ENCODE measurements at places on chromosomes 11 and 22. TPM values are rescaled to one million over a fixed set of nuclear protein-coding genes. Genes with fewer than 3 reads are reported as not detected.

Gene KCNC1
- not detected for total RNA-seq

Gene NPTXR
- total RNA-seq, result 2.3 TPM

Gene CASP4
- total RNA-seq, result not detected

Gene CDON
- total RNA-seq, result 28.0 TPM

Gene OR8G1
- not detected for total RNA-seq

GRCh38 chr22:35148866-35149548 is 83.0 kb downstream of the ISX start:
- no peak for DNase-seq
- H3K27ac ChIP-seq, result no peak overlapping the region

DNA sequence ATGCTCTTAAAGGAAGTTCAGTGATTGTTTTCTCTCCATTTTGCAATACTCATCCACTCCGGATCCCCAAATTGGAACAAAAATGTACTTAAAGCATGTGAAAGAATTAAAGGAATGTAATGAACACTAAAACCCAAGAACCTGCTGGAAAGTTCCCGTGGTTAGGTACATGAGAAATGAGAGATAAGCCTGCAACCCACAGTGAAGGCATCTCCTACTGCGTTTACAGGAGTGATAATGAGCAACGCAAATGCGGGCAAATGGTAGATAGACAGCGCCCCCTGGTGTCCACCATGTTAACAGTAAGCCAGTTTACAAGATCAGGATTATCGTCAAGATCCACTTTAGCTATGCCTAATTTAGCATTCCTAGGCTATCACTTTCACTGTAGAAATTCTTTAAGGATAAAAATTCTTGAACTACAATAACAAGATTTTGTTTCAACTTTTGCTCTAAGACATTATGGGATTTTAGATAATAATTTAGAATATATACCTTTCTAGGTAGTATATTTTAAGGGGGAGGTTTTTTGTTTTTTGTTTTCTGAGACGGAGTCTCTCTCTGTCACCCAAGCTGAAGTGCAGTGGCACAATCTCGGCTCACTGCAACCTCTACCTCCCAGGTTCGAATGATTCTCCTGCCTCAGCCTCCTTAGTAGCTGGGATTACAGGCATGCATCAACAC is 29.9 kb downstream of the ALG9 start:
- H3K4me3 ChIP-seq, result peak overlapping the region; percentile 57
- H3K27me3 ChIP-seq, result no peaks in the 10 kb centered on the region
- DNase-seq, result peak; percentile 96
- H3K36me3 ChIP-seq, result peaks cover 28% of the 10 kb centered on the region
- no peak overlapping the region for H3K27ac ChIP-seq

GRCh38 chr11:20934516-20934915 is 265.1 kb downstream of the NELL1 start:
- no peaks in the 10 kb centered on the region for H3K36me3 ChIP-seq
- no peaks in the 10 kb centered on the region for H3K4me1 ChIP-seq
- no peak overlapping the region for H3K27ac ChIP-seq
- H3K4me3 ChIP-seq, result no peak overlapping the region

GRCh38 chr11:130068986-130069658 is 572 bp upstream of the APLP2 start:
- H3K36me3 ChIP-seq, result peaks cover 8% of the 10 kb centered on the region
- peak overlapping the region; percentile 33 for H3K27ac ChIP-seq
- H3K4me1 ChIP-seq, result peaks cover 4% of the 10 kb centered on the region
- H3K27me3 ChIP-seq, result no peaks in the 10 kb centered on the region

- no peak overlapping the region for H3K4me3 ChIP-seq
- no peak overlapping the region for H3K27ac ChIP-seq
- no peaks in the 10 kb centered on the region for H3K4me1 ChIP-seq
- no peaks in the 10 kb centered on the region for H3K27me3 ChIP-seq
- no peaks in the 10 kb centered on the region for H3K36me3 ChIP-seq
- no peak for DNase-seq
These were observed 37.2 kb upstream of the RAG2 start for GRCh38 chr11:36635066-36635862.

DNA sequence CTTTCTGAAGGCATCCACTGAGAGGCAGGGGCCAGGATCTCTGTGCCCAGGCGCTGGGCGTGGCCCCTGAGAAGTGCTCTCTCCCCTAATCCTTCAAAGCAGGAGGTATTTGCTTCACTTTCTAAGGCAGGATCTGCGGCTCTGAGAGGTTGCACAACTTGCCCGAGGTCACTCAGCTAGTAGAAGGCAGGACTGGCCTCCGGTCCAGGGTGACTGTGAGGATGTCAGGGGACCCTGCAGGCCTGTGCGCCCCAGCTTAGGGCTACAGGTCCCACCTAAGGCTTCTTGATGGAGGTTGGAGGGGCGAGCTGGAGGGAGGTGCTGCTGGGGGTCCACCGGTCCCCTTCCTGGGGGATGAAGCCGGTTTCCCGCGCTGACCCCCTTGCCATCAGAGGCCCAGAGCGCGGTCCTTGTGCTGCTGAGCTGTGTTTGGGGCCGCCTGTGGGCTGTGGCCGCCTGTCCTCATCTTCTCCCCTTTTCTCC is 979 bp downstream of the SMIM38 start:
- H3K27me3 ChIP-seq, result no peaks in the 10 kb centered on the region
- no peaks in the 10 kb centered on the region for H3K4me1 ChIP-seq
- no peak overlapping the region for H3K4me3 ChIP-seq
- DNase-seq, result no peak
- H3K36me3 ChIP-seq, result no peaks in the 10 kb centered on the region

DNA sequence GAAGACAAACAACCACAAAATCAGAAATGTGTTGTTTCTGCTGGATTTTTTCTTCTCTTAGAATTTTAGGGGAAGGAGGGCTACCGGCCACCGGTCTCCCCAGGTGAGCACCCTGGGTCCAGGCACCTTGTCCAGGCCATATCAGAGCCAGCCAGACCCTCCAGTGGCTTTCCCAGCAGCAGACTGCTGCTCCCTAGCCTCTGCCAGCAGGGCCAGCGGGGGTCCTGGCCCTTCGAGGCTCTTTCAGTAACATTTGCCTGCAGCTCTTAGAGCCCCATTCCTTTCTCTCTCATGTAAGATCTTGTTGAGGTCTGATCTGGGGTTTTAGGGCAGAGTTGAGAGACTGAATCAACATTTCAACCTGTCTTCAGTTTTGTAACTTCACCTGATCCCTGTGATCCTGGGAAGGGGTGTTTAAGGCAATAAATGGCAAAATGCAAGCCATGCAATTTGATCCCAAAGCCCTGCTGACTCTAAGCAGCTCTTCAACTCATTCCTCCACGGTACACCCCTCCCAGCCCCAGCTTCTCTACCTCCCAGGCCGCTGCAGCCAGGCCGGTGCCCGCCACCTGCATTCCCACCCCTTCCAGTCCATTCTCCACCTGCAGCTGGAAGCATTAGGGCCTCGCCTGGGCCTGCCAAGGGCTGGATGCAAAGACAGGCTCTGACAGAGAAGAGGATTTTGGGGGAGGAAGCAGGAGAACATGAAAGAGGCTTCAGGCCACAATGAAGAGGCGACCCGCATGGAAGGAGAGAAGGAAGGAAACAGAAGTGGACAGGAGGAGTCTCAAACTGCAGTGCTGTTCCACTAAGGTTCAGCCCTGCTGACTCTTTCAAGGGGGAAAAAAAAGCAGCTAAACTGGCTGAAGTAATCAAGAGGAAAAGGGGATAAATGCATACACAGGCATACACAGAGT is 113.0 kb upstream of the FGF3 start:
- no peaks in the 10 kb centered on the region for H3K27me3 ChIP-seq
- H3K4me3 ChIP-seq, result no peak overlapping the region
- no peaks in the 10 kb centered on the region for H3K36me3 ChIP-seq
- no peak overlapping the region for H3K27ac ChIP-seq

GRCh38 chr22:43050995-43051394 is 36.0 kb upstream of the PACSIN2 start:
- H3K4me1 ChIP-seq, result no peaks in the 10 kb centered on the region
- no peak overlapping the region for H3K4me3 ChIP-seq
- H3K36me3 ChIP-seq, result no peaks in the 10 kb centered on the region
- peak; percentile 94 for DNase-seq
- no peaks in the 10 kb centered on the region for H3K27me3 ChIP-seq

DNA sequence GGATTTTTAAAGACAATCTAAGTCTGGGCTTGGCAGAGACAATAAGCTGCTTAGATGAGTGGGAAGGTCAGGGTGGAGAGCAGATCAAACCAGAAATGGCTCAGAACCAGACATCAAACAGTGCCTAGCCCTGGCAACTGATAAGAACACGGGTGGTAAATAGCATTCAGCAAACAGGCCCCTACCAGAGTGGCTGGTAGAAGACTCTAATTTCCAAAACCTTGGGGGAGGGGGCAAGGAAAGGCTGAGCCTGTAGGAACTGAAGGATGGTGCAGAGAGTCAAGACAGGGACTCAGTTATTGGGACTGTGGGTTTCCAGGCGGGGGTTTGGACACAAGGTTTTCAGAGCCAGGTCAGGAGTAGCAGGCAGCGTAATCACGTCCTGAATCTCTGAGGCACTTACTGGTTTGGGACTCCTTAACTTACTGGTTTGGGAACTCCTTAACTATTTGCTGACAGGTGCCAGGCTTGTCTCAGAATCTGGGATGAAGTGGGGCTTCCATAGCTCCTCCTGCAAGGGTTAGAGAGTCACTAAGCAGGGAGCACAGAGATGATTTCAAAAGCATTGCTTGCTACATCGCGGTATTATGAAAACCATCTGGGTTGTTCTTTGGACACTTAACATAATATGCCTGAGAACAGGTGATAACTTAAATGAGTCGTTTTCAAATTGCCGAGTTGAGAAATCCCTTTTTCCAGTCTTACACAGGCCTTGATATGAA is 5.7 kb upstream of the ABTB2 start:
- no peak for DNase-seq
- H3K36me3 ChIP-seq, result no peaks in the 10 kb centered on the region
- no peaks in the 10 kb centered on the region for H3K4me1 ChIP-seq
- H3K27me3 ChIP-seq, result peaks cover 6% of the 10 kb centered on the region
- no peak overlapping the region for H3K4me3 ChIP-seq
- H3K27ac ChIP-seq, result no peak overlapping the region

DNA sequence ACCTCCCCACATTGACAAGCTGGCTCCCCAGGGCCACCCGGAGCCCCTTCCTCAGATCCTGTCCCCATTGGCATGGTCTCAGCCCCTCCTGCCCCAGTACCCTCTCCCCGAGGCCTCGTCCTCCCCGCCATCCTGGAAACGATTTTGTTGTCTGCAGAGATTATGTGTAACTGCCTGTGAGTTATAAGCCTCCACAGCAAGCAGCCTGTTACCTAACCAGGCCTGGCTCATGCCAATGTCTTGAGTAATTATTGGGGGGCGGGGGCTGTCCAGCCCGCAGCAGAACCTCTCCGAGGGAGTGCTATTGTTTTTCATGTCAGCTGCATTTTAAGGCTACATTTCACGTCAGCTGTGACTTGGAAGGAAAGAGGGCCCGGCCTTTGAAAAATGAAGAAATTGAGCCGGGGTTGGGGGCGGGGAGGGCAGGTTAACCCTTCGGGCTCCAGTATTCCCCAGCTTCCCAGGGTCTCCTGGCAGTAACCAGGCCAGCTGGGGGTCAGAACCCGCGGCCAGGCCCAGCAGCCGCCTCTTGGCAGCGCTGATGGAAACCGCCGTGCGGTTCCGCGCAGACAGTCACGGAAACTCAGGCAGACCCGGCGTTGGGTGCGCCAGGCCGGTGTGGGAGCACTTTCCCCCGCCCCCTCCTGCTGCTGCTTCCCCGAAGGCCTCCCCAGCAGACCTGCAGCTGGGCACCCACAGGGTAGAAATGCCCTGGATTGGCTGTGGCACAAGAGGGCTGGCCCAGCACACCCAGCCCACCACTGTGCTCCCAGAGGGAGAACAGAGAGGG is 59.5 kb downstream of the CDKN1C start:
- H3K4me1 ChIP-seq, result no peaks in the 10 kb centered on the region
- no peak overlapping the region for H3K4me3 ChIP-seq
- H3K27me3 ChIP-seq, result no peaks in the 10 kb centered on the region
- no peak for DNase-seq
- no peaks in the 10 kb centered on the region for H3K36me3 ChIP-seq
- peak overlapping the region; percentile 81 for H3K27ac ChIP-seq

DNA sequence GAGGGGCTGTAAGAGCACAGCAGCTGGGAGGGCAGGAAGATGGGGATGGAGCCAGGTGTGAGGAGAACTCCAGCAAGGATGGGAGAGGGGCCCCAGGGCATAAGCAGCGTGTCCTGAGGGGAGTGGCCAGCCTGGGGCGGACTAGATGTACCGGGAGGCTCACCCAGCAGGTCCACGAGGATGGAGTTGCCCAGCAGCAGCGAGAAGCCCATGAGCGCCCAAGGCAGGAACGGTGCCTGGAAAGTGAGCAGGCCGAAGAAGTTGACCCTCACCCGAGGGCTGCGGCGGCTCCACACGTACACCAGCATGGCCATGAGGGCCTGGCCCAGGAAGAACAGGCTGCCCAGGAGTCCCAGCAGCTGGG is 1.3 kb downstream of the DERL3 start:
- H3K4me1 ChIP-seq, result no peaks in the 10 kb centered on the region
- H3K36me3 ChIP-seq, result peaks cover 26% of the 10 kb centered on the region
- DNase-seq, result no peak
- no peak overlapping the region for H3K27ac ChIP-seq
- H3K4me3 ChIP-seq, result no peak overlapping the region
- no peaks in the 10 kb centered on the region for H3K27me3 ChIP-seq

DNA sequence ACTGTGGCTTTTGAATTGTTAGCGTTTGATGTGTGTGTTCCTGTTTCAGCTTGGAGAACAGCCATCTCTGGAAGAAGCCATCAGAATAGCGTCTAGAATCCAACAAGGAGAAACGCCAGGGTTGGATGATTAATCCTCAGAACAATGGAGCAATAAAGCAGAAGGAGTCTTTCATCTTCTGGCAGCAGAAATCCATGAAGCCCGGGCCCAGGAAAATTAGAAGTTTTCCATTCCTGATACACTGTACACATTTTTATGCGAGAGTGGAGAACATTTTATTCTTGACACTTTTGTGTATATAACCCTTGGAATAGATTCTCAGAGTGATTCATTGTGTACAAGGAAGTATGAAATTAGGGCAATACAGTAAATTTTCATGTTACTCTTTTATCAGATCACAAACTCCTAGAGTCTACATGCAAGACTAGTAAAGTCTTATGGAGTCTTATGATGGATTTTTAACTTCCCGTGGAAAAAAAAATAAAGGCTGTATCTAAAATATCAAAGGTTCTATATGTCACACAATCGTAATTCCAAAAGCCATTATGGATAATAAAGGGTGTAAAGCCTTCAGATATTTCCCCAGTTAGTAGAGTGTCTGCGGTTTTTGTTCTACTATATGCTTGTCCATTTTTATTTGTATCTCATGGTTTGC is 45.9 kb upstream of the WEE1 start:
- no peak for DNase-seq
- no peaks in the 10 kb centered on the region for H3K4me1 ChIP-seq
- H3K27ac ChIP-seq, result peak overlapping the region; percentile 59
- peaks cover 32% of the 10 kb centered on the region for H3K36me3 ChIP-seq
- no peaks in the 10 kb centered on the region for H3K27me3 ChIP-seq

All from endodermal cell (in vitro differentiated cells).